Activated CD4-positive, alpha-beta T cell treated with anti-CD3 and anti-CD28 coated beads, Interleukin-2, amount 10 ng/mL, durations not matched to agents 7 days and 5 days (primary cell): ENCODE measurements at places on chromosomes 11 and 22. TPM values are rescaled to one million over a fixed set of nuclear protein-coding genes. Genes with fewer than 3 reads are reported as not detected.

Gene C11orf42
- not detected for total RNA-seq

Gene SULT4A1
- not detected for total RNA-seq

Gene CTSW
- total RNA-seq, result 22.9 TPM

DNA sequence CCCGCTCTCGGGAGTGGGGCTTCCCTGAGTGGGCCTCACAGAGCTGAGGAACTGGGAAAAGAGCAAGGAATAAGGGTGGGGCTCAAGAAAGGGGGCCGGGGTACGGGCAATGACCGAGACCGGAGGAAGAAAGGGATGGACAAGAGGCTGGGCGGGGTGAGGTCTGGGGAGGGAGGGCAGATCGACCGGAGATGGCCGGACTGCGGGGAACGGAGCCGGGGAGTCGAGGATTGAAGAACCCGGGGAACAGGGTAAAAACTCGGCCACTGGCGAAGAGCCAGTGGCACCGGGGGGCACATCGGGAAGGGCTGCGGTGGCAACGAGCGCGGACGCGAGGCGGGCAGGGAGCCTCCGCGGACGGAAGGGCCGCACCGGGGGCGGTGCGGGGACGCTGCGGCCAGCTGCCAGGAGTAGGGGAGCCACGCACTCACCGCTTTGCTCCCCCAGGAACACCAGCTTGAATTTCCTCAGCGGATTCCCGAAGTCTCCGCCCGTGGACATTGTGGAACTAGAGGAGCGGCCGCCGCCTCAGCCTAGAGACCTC is 667 bp downstream of the RAB6A start:
- DNase-seq, result peak; percentile 8
- peak overlapping the region; percentile 89 for H3K27ac ChIP-seq
- H3K36me3 ChIP-seq, result peaks cover 13% of the 10 kb centered on the region
- H3K4me1 ChIP-seq, result peaks cover 30% of the 10 kb centered on the region
- H3K4me3 ChIP-seq, result peak overlapping the region; percentile 86

DNA sequence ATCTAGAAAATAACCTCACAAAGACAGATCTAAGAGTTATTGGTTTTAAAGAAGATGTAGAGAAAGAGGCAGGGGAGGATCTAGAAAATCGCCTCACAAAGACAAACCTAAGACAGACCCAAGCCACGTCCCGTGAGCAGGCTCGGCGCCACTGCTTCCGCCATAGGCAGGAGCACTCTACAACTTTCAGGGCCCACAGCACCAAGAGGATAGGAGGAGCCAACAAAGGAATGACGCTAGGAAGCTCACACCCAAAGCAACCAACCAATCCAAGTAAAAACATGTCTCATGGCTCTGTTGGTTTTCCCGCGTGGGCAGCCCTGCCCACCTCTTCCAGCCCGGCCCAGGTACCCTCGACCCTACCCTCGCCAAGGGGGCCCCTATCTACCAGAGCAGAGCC is 4167.4 kb upstream of the OR11H1 start:
- no peak for DNase-seq
- H3K4me3 ChIP-seq, result no peak overlapping the region
- no peak overlapping the region for H3K27ac ChIP-seq
- no peaks in the 10 kb centered on the region for H3K27me3 ChIP-seq
- H3K36me3 ChIP-seq, result peaks cover 2% of the 10 kb centered on the region

- H3K27ac ChIP-seq, result no peak overlapping the region
- H3K4me1 ChIP-seq, result peaks cover 39% of the 10 kb centered on the region
- H3K4me3 ChIP-seq, result no peak overlapping the region
- no peaks in the 10 kb centered on the region for H3K27me3 ChIP-seq
- peaks cover 31% of the 10 kb centered on the region for H3K36me3 ChIP-seq
Measured at GRCh38 chr22:21646608-21647590, 4.8 kb downstream of the SDF2L1 start.

- H3K36me3 ChIP-seq, result no peaks in the 10 kb centered on the region
- no peak overlapping the region for H3K27ac ChIP-seq
- DNase-seq, result no peak
- no peaks in the 10 kb centered on the region for H3K27me3 ChIP-seq
- no peak overlapping the region for H3K4me3 ChIP-seq
- no peaks in the 10 kb centered on the region for H3K4me1 ChIP-seq
Measured at GRCh38 chr22:20141186-20142077, 9.4 kb downstream of the CCDC188 start.

DNA sequence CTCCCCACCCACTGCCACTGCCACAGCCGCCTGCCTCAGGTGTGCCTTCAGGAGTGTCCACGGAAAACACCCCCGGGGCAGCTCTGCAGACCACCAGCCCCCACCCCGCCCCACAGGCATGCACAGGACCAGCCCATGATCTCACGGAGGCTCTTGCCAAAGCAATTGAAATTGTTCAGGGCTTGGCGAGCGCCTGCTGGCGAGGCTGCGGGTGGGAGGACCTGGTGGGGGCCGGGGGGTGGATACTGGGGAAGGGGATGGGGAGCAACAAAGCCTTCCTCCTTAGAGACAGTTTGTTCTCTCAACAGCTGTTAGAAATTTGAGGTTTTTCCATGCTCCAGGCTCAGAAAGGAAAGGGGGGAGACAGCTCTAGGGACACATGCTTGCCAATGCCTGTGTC is 274.7 kb downstream of the MN1 start:
- H3K27me3 ChIP-seq, result no peaks in the 10 kb centered on the region
- DNase-seq, result no peak
- H3K4me1 ChIP-seq, result no peaks in the 10 kb centered on the region
- H3K36me3 ChIP-seq, result no peaks in the 10 kb centered on the region

DNA sequence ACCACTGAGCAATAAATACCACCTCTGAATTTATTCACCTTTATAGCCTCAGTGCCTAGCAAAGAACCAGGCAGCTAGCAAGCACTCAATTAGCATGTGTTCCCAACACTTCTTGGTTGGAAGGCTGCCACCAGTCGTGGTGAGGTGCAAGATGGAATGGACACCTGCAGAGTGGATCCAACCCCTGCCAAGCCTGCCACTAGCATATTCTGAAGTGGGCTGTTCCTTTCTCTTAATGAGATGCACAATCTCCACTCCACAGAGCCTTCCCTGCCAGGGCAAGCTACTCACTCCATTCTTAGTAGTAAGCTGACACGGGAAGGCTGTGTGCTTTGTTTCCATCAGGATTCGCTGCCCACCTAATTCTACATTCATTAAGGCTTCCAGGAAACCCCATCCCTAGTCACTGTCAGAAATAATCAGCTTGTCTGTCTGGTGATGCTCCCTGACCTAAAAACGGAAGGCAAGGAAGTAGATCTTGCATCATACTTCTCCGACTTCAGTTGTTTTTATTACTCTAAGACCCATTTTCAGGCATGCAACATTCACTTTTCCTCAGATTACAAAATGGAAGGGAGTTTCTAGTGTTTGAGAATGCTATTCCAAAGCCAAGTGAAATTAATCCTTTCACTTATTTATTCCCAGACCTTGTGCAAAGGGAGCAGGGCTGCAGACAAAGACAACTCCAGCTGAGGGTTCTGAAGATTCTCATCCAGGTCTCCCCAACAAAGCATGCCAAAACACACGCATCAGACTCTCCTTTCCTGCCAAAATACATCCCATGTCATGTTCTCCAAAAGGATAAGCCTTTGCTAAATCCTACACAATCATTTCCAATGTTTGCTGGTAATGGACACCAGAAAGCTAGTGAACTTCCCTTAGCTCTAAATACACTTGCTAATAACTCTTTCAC is 128.0 kb downstream of the TENM4 start:
- H3K27me3 ChIP-seq, result no peaks in the 10 kb centered on the region
- H3K4me1 ChIP-seq, result no peaks in the 10 kb centered on the region
- DNase-seq, result no peak
- H3K27ac ChIP-seq, result no peak overlapping the region

GRCh38 chr22:21677606-21678443 is 12.0 kb downstream of the PPIL2 start:
- H3K27ac ChIP-seq, result peak overlapping the region; percentile 13
- peaks cover 33% of the 10 kb centered on the region for H3K36me3 ChIP-seq
- no peak overlapping the region for H3K4me3 ChIP-seq
- DNase-seq, result no peak
- H3K4me1 ChIP-seq, result peaks cover 2% of the 10 kb centered on the region
